Right lung (tissue), 10 donors: ENCODE measurements at places on chromosomes 5 and 9.

DNA sequence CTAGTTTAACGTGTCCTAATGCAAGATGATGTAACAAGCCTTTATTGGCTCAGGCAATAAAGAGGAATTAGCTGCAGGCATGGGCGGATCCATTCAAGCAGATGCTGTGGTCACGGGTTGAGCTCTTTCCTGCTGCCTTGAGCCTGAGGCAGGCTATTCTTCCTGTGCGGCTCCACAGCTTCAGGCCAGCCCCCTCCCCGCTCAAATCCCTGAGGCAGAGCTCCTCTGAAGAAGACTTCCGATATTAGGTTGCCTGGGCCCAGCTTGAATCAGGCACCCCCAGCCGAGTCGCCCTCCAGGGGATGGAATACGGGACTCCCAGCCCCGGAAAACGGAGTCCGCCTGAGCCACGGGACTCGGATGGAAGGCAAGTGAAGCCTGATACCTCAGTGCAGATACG lies 95.0 kb upstream of the RUFY1 start:
- no peak for DNase-seq

GRCh38 chr9:111412280-111412679 lies 71.9 kb downstream of the ECPAS start:
- no peak for DNase-seq

DNA sequence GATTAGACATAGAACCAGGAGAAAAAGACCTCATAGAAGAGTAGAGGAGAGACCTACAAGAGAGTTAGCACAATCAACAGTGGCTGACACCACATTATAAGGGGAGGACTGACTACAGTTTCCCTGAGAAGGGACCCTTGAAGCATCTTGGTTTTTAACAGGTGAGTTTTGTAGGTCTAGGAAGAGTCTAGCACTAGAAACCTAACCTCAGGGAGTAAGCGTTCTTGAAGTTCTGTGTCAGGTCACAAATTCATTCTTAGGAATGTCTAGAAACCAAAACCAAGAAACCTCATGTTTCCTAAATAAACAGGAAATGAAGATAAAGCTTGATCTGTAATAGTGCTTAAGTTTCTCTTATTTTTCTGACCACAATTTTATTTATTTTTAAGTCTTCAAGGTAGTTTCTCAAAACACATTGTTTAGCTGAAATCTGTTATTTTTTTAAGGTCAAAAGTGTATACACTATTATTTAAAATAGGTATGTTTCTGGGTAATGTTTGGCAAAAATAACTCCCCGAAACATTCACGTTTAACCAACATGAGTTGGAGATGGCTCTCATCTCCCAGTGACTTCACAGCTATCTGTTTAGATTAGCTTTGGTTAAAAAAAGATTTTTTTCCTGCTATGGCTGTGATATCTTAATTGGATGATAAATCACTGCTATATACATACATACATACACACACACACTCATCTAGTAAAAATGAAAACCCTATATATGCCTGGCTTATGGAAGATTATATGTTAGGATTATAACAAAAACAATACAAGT lies 37.1 kb downstream of the MAP3K1 start:
- DNase-seq = no peak

DNA sequence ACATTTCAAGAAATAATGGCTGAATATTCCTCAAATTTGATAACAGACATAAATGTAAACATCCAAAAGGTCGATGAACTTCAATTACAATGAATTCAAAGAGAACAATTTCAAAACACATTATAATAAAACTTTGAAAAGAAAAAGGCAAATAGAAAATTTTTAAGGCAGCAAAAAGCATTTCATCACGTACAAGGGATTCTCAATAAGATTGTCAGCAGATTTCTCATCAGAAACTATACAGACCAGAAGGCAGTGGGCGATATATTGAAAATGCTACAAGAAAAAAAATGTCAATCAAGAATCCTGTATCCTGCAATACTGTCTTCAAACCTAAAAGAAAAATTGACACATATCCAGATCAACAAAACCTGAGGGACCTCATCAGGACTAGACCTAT lies 62.0 kb downstream of the EDIL3 start:
- no peak for DNase-seq

GRCh38 chr5:179237770-179238627 lies 107.3 kb downstream of the ADAMTS2 start:
- DNase-seq = no peak

DNA sequence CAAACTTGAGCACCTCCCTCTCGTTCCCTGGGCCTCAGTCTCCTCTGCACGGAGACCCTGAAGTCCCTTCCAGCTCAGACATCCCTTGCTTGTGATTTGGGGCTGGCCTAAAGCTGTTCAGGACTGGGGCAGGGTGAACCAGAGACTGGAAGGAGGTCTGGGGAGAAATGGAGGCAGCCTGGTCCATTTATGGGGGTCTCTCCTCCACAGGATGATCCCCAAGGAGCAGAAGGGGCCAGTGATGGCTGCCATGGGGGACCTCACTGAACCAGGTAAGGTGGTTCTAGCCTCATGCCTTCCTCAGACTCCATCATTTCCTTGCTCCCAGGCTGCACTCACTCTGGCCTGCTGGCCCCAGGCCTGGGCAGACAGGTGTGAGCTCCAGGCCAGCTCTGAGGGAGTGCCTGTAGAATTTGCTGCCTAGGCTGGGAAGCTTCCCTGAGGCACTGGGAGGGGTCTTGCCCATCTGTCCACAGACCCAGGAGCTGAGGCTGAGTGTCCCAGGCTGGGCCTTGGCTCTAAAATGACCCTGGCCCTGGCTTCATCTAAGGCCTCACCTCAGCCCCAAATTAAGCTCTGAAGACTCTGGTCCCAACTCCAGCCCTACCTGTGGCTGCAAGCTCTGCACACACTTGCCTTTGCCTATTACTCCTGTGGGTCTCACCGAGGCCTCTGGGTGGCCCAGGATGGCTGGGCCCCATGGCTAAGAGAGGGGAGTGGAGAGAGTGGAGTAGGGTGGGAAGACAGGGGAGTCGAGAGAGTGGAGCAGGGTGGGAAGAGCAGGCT lies 1.9 kb downstream of the MYOZ3 start:
- no peak for DNase-seq

GRCh38 chr5:61263561-61264272 lies 68.3 kb upstream of the ZSWIM6 start:
- DNase-seq = no peak

DNA sequence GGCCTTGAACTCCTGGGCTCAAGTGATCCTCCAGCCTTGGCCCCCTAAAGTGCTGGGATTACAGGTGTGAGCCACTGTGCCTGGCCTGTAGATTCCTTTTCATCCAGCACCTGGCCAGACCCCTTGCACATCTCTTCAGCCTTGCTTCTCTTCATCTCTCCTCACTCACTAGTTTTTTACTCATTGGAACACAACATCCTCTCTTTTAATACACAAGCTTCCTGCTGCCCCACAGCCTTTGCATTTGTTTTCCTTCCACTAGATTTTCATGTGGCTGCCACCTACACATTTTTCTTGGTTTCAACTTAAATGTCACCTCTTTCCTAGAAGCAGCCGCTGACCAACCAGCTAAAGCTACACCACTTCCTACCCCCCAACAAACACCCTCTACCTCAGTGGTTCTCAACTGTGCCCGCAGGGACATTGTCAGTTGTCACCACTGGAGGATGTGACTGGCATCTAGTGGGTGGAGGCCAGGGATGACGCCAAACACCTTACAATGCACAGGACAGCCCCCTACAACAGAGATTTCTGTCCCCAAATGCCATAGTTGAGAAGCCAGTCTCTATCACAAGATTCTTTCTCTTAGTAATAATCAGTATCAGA lies 33.7 kb downstream of the HAVCR1 start:
- DNase-seq = no peak

DNA sequence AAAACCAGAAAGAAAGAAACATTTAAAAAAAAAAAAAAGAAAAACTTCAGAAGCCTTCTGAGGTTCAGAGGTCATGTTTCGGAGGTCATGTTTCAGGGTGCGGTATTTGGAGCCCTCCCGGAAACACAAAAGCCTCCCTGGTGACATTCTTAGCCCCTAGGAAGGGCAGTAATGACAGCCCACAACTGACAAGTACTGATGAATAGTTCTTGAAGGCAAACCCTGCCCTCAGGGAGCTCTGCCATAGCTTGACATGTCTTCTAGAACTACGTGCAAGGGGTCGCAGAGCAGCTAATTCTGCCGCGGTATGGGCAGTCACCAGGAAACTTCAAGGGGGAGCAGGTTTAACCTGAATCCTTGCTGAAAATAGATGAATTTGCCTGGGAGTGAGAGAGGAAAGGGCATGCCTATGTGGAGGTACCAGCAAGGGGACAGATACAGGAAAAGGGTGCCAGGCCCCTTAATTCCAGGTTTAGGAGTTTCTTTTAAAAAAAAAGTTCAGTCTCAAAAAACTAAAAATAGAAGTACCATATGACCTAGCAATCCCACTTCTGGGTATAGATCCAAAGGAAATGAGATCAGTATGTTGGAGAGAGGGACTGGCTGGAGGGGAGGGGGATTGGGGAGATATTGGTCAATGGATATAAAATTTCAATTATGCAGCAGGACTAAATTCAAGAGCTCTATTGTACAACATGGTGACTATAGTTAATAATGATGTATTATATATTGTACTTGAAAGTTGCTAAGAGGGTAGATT lies 98.4 kb downstream of the C9orf152 start:
- DNase-seq = no peak

- no peak for DNase-seq
Observed at GRCh38 chr5:43020399-43020746, 19.7 kb downstream of the ANXA2R start.
